Aorta (tissue), 5 donors: ENCODE measurements at places on chromosomes 4 and X.

- H3K36me3 ChIP-seq, result no peaks in the 10 kb centered on the region
- no peaks in the 10 kb centered on the region for H3K4me1 ChIP-seq
- H3K27me3 ChIP-seq, result no peaks in the 10 kb centered on the region
- H3K27ac ChIP-seq, result no peak overlapping the region
- H3K4me3 ChIP-seq, result no peak overlapping the region
Measured at GRCh38 chr4:168411318-168412150, 68.8 kb downstream of the DDX60L start.

DNA sequence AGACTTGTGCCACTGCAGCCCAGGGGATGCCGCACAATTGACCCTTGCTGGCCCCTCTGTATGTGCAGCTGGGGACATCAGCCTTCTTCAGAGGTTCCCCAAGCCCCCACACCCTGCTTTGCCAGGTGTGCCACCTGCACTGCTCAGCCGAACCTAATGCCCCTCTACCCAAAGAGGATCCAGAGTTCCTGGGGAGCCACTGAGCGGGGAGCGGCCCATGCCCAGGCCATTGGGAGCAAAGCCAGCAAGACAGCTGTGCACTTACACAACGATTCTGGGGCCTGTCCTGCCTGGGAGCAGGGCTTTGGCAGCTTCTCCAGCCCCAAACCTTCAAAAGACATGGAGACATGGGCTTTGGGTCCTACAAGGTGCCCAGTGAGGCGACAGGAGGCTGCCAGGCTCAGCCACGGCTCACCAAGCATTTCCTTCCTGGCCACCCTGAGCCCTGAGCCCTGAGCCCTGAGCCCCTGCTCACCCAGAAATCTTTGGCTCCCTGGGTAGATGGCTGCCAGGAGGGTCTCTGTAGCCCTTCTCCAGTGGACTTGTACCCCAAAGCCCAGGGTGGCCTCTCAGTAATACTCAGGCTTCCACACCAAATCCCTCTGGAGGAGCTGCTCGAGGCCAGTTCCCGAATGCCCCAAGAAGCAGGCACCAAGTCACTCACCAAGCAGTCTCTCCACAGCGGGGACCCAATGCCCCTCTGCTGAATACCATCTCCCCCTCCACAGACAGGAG is 13.0 kb downstream of the PNMA6E start:
- no peak for DNase-seq
- H3K4me3 ChIP-seq, result no peak overlapping the region
- H3K27me3 ChIP-seq, result no peaks in the 10 kb centered on the region

DNA sequence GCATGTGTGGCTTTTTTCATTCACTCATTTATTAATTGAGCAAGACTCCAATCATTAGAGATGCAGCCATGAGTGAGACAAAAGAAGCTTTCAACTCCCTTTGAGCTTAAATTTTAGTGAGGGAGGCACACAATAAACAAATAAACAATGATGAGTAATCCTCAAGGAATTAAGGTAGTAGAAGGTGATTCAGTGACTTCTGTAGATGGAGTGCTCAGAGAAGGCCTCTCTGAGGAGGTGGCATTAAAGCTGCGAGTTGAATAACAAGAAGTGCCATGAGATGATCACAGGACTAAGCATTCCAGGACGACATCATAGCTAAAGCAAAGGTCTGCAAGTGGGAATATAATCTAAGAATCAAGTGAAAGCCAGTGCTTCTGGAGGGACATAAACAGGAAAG is 77.6 kb downstream of the NWD2 start:
- no peaks in the 10 kb centered on the region for H3K27me3 ChIP-seq
- no peaks in the 10 kb centered on the region for H3K4me1 ChIP-seq
- no peak overlapping the region for H3K4me3 ChIP-seq

DNA sequence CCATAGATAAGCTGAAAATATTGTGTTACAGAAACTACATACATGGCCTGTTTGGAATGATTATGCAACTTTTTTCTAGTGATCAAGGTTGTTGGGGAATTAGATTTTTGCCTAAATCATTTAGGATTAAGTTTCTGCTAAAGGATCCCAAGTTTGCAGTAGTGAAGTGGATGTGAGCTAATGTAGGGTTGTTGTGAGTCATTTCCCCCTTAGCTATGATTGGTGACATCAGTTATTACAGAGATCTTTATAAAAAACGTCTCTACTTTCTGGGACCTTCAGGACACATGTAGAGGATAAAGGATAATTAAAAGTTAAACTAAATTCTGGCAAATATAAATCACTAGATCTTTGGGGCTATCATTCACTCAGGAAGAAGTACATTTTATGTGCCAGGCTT is 133.3 kb downstream of the GATB start:
- no peaks in the 10 kb centered on the region for H3K4me1 ChIP-seq
- H3K27ac ChIP-seq, result no peak overlapping the region
- no peaks in the 10 kb centered on the region for H3K36me3 ChIP-seq
- no peak overlapping the region for H3K4me3 ChIP-seq
- no peak for DNase-seq
- no peaks in the 10 kb centered on the region for H3K27me3 ChIP-seq

GRCh38 chr4:173518425-173519102 is 11.5 kb downstream of the HAND2 start:
- H3K4me3 ChIP-seq, result no peak overlapping the region
- no peaks in the 10 kb centered on the region for H3K27me3 ChIP-seq
- H3K36me3 ChIP-seq, result no peaks in the 10 kb centered on the region
- no peak for DNase-seq
